ENCODE measurements at places on chromosomes 2 and 18. TPM values are rescaled to one million over a fixed set of nuclear protein-coding genes. Genes with fewer than 3 reads are reported as not detected.

GRCh38 chr2:75982719-75983118, 272.0 kb upstream of the GCFC2 start:
- DNase-seq = no peak

DNA sequence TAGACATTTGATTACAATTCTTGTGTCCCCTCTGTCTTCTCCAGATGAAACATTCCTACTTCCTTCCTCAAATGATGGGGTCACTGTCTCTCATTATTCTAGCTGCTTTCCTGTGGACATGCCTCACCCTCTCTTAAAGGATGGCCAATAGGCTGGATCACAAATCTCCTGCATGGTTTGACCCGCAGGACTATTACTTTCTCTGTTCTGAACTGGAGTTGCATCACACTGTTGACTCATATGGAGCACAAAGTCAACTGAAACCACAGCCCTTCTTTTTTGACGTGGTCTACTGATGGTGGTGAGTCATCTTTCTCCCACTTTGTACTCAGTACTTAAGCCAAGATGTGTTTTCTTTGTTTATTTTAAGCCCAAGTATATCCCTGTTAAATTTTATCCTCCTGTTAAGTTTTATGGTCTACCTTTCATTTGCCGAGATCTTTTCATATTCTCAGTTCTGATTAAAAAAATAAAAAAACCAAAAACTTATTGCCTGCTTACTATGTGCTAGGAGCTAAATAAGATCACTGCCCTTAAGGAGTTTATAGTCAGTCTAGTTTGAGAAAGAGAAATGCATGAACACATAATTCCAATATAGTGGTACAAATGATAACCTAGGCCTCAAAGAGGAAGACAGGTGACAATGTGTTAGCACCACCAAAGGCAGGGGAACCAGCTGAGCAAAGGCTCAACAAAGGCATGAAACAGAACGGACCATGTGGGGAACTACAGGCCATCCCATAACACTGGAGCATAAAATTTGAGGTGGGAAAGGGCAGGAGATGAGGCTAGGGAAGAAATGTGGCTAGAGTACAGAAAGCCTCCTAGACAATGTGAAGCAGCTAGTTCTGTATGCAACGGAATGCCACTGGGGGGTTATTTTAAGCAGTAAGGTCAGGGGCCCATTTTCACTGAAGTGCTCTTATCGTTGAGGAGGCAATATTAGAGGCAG, 67.6 kb upstream of the ZFP36L2 start:
- DNase-seq = no peak

DNA sequence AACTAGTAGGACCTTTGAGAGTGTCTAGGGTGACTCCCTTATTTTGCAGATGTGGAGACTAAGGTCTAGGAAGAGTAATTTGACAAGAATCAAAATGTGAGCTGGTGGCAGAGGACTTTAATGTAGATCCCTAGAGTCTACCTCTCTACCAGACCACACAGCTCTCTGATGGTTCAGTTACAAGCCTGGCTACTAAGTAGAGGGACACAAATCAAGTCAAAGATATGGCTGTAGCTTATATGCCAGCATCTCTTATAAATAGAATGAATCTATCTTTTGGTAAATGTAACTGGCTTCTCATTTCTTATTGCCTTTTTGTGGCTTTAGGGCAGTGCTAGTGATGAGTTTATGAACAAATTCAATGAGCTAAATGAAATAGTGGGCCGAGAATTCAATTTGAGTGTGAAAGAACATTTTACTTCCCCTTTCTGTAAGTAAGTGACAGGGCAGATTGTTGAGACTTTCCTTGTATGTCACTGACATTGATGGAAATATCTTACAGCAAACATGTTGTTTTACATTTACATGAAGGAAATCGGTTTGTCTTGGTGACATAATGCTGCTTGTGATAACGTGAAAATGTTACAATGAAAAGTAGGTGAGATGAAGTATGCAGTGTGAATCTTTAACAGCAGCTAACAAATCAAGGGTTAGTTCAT, 28.3 kb downstream of the CSRNP3 start:
- no peak for DNase-seq

GRCh38 chr2:219099329-219099728, 38.6 kb upstream of the IHH start:
- no peak for DNase-seq

DNA sequence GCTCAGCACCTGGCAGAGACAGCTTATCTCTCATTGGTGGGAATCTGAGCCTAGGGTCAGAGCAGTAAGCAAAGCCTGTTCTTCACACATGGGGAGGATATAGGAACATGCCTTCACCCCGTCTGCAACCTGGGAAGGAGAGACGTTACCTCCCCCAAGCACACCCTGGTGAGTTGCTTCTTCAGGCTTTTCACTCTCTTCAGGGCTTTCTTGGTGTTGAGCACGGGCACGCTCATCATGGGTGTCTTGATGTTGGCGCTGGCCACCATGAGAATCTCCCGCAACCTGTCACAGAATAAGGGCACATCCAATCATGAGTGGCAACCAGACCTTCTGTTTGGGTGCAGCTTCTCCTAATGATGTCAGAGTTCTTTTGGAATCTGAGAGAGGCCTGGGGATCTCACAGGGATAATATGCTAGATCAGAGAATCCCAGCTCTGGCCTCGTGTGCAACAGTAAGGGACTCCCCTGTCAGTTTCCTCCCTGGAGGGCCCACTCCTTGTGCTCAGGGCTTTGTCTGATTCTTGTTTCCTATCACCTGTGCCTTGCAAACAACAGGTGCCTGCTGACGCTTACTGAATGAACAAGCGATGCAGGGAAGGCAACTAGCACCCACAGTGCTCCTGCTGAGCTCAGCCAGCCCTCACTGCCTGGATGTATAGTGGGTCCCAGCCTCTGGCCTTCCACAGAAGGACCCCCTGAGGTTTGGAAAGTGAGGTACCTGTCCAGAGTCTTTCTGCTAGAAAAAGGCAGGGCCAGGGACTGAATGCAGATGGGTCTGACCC, 66.3 kb downstream of the POLR1A start:
- no peak for DNase-seq

DNA sequence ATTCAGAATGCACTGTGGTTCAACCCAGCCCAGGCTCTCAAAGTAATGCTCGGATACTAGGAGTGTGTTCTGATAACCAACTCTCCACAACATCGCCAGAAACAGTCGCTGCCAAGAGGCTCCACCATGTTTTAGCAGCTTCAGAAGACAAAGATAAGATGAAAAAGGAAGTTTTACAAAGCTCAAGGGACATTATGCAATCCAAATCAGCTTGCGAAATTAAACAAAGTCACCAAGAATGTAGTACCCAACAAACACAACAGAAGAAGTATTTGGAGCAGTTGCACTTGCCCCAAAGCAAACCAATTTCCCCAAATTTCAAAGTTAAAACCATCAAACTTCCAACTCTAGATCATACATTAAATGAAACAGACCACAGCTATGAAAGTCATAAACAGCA, 360.9 kb downstream of the XIRP2 start:
- no peak for DNase-seq

DNA sequence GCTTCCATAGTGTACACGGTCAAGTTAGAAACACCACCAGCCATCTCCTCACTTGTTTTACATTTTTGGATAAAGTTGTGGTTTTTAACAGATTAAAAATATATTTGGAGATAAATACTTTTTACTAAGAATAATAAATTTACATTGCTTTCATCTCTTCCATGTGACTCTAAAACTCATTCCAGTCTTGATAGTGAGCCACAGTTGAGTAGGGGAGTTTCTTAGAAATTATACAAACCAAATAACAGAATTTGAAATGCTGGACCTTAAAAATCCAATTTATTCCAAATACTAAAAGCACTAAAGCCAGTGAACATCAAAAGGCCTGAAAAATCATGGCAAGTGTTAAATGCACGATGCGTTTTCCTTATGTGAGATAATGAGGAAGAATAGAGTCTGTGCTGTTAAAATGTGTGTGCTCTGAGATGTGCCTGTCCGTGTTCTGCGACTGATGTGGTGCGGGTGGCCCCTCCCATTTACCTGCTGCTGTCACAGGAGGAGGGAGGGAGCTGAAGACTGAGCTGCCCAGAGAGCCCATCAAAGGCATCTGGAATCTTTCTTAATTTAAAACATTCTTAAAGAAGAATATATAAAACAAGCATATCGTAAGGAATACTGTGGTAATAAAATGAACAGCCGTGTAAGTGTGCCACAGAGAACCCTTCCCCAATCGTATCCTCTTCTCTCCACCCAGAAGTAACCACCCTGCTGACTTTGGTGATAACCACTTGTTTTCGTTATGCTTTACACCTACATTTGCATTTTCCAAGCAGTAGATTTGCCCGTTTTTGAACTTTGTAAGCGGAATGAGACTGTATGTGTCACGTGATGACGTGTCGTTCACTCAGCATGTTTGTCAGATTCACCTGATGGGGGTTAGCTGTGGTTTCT, 57.0 kb upstream of the TXNDC2 start:
- DNase-seq = no peak

DNA sequence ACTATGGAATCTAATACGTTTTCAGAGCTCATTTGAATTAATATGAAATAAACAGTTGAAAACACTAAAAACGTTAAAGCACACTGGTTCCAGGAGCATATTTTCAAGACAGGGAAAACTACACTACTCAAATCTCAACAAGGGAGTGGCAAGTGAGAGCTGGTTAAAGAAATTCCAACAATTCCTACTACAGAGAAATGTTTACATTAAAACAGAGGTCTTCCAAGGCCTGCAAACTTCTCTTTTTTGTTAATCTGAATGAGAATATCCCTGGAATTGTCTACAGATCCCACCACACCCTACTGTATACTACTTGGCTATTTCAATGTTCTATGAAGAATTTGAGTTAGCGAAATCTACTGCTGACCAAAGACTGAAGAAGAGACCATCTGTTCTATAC, 231.5 kb downstream of the ZEB2 start:
- no peak for DNase-seq

- no peak for DNase-seq
Measured at GRCh38 chr2:58047373-58047935, 848 bp downstream of the VRK2 start.

GRCh38 chr2:134436706-134437105, 182.8 kb downstream of the MGAT5 start:
- no peak for DNase-seq

GRCh38 chr18:23307567-23308295, 145.4 kb upstream of the RIOK3 start:
- no peak for DNase-seq

GRCh38 chr18:63177259-63177658, 142.3 kb downstream of the BCL2 start:
- DNase-seq = no peak

DNA sequence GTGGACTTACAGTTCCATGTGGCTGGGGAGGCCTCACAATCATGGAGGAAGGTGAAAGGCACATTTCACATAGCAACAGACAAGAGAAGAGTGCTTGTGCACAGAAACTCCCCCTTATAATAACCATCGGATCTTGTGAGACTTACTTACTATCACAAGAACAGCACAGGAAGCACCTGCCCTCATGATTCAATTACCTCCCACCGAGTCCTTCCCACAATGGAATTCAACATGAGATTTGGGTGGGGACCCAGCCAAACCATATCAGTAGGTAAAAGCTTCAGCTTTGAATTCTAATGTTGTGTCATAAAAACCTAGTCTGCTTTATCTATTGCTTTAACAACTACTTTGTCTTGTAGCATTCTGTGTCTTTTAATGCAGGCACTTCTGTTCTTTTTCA, 140.4 kb upstream of the PIK3C3 start:
- no peak for DNase-seq

Gene SPDYA
- 0.14 TPM for total RNA-seq
